ENCODE measurements at places on chromosomes 5 and 9. TPM values are rescaled to one million over a fixed set of nuclear protein-coding genes. Genes with fewer than 3 reads are reported as not detected.

Gene WNK2
- polyA plus RNA-seq, result 9.0 TPM

Gene ARL14EPL
- not detected for polyA plus RNA-seq

Gene GLRX
- polyA plus RNA-seq, result 27.8 TPM

Gene INSL6
- 0.56 TPM for polyA plus RNA-seq

Gene DDX4
- polyA plus RNA-seq, result 0.11 TPM

Gene MORN5
- polyA plus RNA-seq, result 1.7 TPM

Gene IL9
- not detected for polyA plus RNA-seq
